Stimulated activated CD8-positive, alpha-beta memory T cell treated with anti-CD3 and anti-CD28 coated beads, Interleukin-4, amount 100 ng/mL, for 48 hours (primary cell): ENCODE measurements at places on chromosomes 16 and 17.

DNA sequence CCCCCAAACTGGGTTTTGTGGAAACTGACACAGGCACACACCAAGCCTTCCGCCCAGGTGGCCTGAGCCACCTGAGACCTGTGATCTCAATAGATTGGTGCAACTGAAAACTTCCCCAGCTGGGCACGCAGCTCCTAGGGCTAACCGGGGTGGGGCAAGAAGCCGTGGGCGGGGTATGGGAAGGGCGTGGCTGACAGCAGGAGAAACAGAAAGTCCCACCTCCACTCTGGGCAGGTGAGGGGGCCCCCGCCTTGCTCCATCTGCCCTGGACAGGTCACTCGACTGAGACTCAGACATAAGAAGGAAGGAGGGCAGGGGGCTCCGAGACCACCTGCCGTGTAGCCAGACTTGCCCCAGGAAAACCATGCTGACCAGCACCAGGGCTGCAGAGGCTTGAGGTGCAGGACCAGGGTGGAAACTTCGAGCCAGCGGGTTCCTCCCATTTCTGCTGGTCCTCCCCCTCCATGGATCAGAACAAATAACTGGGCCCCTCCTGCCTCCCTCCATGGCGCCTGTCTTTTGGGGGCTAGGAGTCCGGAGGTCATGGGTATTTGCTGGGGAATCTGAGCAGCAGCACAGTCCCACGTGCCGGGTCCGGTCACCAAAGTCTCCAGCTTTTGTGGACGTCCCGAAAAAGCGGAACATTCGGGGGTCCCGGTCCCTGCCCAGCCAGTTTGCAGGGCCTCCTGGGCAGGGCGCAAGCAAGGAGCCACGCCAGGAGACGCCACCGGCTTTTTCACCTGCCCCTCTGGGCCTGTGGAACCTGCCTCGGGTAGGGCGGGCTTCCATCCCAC, 1.3 kb downstream of the TIMP2 start:
- DNase-seq: peak; percentile 68

DNA sequence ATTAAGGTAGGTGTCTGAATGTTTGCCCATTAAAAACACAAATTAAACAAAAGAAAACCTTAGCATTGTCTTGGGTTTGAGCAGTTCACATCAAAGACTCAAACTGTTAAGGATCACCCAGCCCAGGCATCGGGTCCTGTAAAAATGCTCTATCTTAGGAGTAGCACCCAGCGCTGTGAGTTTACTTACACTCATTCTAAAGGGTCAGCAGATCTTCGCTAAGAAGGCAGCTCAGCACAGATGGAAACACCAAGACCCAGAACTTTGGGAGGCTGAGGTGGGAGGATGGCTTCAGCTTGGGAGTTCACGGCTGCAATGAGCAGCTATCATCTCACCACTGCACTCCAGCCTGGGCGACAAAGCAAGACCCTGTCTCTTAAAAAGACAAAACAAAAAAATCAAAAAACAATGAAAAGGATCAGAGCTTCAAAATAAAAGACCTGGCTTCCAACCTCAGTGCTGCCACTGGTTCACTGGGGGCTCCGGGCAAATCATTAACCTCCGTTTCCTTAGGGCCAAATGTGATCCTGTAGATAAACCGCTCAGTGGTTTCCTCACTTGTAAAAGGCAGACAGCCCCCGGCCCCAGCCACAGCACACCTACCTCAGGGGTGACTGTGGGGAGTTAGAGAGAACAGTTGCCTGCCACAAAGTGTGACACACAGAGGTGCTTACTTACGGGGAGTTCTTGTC, 11.1 kb downstream of the COG1 start:
- DNase-seq: peak; percentile 40

DNA sequence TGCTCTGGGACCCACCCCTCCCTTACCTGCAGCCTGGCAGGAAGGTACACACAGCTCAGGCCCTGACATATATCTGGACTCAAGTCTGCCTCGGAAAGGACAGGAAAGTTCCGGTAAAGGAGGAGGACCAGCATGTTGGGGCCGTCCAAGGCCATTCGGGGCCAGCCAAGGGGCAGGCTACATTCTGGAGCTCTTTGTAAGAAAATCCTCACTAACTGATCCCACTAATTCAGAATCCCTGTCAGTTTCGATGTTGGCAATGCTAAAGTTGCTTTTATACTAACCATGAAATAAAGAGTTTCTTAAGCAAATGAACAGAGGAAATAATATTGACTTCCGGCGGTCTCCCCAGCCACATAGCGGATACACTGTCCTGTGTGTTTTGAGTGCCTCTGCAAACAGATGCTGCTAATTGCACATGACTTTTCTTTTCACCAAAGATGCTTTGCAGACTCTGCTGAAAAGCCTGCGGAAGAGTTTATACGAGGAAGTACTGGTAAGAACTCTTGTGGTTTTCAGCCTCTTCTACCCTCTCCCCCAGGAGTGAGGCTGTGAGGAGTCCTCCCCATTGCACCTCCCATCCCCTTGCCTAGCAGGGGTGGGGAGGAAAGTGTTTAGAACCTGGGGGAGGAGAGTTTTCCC, 54.8 kb downstream of the PLXDC1 start:
- DNase-seq: peak; percentile 32

DNA sequence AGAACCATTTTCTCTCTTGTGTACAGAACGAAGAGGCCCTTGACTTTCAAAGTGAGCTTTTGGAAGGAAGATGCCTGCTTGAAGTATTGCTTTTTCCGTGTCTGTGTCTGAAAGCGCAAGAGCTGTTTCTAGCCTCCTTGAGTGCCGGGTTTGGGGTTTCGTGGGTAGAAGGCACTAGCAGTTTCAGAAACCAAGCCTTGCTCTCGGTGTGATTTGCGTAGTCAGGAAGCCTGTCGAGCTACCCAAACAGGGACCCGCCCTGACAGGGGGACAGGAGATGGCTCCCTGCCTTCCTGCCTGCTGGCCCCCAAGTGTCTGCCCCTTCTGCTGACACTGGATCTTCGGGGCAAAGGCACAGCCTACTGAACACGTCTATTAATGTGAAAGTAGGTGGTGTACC, 322.0 kb downstream of the MAF start:
- peak; percentile 77 for DNase-seq

DNA sequence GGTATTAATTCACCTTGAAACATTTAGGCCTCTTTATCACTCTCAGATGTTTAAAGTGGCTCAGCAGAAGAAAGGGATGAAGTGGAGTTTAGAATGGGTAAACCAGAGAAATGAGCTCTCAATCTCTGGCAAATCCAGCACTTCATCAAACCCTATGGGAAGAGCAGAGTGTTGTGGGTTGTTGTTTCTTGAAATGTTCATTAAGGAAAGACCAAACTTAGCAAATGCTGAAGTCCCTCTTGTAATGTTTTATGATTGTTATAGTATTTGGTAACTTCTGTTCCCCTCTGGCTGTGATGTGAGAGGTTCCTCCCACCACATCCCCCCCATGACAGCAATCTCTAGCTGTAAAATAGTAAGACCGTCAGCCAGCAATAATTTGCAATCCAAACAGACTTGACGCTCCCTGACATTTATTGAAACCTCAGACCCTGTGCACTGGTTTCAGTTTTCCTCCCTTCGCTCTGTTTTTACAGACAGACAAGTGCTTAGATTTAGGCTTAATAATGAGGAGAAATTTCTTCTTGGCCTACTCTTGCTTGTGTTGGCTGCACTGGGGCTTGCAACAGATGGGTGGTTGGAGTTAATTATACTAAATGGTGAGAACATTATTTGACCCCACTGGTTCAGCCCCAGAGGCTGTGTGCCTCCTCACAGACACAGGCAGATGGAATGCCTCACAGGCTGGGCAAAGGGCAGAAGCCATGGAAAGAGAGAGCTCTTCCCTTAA, 609.4 kb upstream of the SOX9 start:
- DNase-seq: no peak

DNA sequence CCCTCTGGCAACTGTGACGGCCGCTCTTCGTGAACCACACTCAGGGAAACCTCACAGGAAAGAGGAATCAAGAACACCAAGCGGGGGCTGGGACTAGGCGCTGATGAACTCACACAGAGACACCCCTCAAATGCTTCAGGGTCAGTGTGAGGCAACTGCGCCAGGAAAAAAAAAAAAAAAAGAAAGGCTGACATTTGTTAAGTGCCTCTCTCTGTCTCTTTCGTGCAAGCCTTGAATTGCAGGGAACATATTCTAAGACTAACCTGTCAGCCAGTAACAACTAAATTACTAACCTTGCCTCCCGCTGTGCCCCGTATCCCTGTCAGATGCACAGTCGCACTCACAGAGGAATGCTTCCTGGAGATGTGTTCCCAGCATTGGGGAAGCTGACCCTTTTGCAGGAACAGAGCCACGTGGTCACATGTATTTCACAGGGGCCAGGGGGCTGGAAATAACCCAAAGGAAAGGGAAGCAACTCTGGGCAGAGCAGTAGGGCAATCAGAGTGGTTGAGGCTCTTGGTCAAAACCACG, 247.8 kb downstream of the XYLT1 start:
- no peak for DNase-seq

DNA sequence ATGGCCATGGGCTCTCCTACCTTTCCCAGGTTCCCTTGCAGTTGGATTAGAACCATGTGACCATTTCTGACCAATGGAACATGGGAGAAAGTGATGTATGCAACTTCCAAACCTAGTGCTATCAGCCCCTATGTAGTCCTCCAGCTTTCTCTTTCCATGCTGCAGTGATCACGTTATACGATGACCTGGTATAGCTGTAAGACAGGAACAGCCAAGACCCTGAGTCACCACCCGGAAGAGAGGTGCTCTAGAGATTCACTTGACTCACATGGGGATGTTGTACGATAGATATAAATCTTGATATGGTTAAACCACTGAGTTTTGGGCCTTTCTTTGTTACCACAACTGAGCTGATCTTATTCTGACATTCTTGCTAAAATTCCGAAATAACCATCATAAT, 65.1 kb downstream of the NOG start:
- no peak for DNase-seq

DNA sequence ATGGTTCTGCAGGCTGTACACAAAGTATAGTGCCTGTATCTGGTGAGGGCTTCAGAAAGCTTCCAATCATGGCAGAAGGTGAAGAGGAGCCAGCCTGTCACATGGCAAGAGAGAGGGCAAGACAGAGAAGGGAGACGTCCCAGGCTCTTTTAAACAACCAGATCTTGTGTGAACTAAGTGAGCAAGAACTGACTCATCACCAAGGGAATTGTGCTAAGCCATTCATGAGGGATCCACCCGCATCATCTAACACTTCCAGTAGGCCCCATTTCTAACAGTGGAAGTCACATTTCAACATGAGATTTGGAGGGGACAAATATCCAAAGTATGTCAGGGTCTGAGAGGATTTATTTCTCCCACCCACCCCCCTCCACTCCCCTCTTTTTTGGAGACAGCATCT, 56.2 kb upstream of the ELAC2 start:
- no peak for DNase-seq

DNA sequence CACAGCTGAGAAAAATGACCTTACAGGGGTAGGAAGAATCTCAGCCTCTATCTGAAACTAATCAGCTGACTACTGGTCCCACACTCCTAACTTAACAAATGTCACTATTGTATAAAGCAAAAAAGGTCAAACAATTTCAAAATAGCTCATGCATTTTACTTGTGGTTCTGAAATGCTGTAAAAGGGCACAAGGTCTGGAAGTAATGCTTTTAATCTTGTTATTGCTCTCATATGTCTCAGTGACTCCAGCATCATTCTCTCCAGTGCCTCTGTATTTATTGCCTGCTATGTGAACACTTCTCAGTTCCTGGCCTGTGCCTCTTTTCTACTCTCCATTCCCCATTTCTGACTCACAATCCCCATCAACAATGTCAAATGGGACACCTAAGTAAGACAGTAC, 937.7 kb downstream of the CDH11 start:
- DNase-seq: no peak

- DNase-seq: no peak
Measured at GRCh38 chr17:77388384-77389306, 247.9 kb downstream of the SEC14L1 start.

DNA sequence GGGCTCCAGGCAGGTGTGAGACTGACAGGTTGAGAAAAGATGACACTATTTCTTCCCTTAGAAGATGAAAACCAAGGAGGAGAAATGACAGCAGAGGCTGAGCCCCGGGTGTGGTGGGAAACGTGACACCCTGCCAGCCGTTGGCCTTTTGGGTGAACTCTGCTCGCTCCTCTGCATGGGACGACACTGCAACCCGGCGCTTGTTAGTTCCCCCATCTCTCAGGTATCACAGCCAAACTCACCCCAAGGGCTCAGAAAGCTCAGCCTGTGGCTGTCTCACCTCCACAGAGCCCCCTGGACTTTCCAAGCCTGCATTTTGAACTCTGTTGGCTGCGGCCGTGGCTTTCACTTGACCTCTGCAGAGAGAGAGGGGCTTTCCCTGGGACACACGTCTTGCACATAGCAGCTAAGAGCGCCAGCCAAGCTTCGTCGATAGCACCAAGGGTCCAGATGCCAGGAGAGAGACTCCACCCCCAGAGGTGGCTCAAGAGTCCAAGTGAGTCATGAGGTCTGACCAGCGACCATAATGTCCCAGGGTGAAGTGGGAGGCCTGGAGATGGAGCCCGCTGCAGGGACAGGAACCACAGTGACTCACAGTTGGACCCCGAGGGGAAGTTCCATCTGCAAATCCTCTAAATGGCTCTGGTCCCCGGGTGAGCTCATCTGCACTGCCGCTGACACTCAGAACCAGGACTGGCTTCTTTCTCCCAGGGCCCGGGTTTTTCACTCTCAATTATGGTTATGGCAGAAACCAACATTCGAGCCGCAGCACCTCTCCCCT, 301.9 kb downstream of the SOX9 start:
- peak; percentile 40 for DNase-seq

- no peak for DNase-seq
Measured at GRCh38 chr16:20395946-20396345, 8.6 kb downstream of the PDILT start.

- DNase-seq: no peak
Measured at GRCh38 chr17:2090210-2090641, 35.3 kb downstream of the HIC1 start.

DNA sequence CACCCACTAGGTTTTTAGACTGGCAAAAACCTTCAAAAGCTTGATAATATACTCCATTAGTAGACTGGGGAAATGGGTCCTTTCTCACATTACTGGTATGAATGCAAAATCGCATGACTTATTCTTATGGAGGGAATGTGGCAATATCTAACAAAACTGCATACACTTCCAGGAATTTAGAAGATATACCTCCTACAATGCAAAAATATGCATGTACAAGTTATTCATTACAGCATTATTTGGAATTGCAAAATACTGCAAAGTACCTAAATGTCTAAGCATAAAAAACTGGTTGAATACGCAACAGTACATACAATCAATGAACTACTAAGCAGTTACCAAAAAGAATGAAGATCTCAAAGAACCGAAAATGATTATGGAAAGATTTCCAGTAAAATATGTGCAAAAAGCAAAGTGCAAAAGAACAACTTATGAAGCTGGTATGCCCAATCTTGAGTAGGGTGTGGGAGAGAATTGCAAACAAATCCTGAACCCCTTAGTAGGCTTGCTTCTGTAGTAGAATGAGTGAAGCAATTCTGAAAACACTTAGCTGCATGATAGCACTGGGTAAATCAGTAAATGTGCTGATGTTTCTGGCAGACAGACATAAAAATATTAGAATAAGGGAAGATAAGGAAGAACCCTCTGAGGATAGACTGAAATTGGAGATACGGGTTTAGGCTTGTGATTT, 180.1 kb downstream of the PARN start:
- no peak for DNase-seq

GRCh38 chr16:734981-735881, 5.6 kb downstream of the CIAO3 start:
- no peak for DNase-seq
